CD4-positive, alpha-beta T cell (primary cell): ENCODE measurements at places on chromosomes 13 and 19. TPM values are rescaled to one million over a fixed set of nuclear protein-coding genes. Genes with fewer than 3 reads are reported as not detected.

DNA sequence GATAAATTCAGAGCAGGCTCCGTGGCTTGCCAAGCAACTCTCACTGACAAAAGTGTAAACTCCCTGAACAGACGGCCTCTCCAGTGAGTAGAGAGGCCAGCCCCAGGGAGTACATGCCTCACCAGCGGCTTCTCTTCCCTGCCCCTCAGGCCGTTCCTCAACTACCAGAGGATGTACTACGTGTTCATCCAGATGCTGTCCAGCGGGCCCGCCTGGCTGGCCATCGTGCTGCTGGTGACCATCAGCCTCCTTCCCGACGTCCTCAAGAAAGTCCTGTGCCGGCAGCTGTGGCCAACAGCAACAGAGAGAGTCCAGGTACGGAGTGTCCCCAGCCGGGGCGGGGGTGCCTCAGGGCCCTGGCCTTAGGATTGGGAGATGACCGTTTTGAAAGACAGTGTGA is 93.4 kb upstream of the MCF2L start:
- no peak for DNase-seq

PSG7 gene
- not detected for total RNA-seq

- DNase-seq: no peak
Measured at GRCh38 chr19:38298821-38299680, 5.0 kb upstream of the C19orf33 start.

SOX1 gene
- not detected for total RNA-seq

DNA sequence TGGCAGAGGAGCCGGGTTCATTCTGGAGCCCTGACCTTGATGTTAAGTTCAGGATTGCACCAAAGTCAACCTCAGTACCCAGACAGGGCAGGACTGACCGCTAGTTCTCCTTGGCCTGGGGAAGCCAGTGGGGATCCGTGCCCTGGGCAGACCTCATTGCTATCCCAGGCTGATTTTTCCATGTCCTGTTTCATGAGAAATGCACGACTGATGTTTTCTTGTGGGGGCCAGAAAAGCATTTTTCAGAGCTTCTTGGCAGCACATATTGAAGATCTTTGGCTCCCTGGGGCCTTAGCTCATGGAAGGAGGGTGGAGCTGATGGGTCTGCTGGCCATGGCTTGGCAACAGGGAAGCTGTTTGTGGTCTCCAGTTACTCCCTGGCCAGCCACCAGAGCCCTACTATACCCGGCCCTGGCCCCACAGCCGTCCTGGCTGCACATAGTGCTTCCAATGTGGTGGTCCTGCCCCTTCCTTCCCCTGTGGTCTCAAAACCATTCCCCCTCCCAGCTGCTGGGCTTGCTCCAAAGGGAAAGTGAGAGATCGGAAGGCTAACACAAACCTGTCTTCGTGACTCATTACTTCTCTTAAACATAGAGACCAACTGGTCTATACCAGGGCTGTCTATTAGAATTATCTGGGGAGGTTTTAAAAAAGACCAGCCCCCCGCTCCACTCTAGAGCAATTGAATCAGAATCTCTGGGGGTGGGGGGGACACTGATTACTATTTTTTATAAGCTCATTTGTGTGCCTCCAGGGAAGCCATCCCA is 11.2 kb downstream of the IL17D start:
- no peak for DNase-seq

DNA sequence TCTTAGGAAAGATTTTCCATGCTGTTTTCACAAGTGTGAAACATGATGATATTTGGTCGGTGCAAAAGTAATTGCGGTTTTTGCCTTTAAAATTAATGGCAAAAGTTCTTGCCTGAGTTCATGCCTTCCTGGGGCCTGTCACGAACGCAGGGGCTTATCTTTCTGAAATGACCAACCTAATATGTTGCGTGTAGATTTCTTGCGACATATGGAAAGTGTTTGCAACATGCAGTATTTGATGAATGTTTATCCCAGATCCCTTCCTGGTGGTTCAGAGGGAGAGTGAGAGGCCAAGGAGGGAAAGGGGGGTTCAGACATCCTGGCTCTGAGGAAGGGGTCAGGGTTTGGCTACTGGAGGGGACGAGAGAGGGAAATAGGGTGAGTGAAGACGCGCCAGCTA is 72.0 kb downstream of the TEX29 start:
- DNase-seq: no peak

GRCh38 chr19:20858218-20858617 is 64.8 kb upstream of the ZNF85 start:
- no peak for DNase-seq

GRCh38 chr19:5805462-5806132 is 730 bp downstream of the NRTN start:
- DNase-seq: peak; percentile 57

- no peak for DNase-seq
Measured at GRCh38 chr13:70336866-70337265, 228.6 kb upstream of the KLHL1 start.

GRCh38 chr19:53960187-53960586 is 2.5 kb upstream of the CACNG8 start:
- DNase-seq: no peak

TMEM205 gene
- 10.4 TPM for total RNA-seq

DNA sequence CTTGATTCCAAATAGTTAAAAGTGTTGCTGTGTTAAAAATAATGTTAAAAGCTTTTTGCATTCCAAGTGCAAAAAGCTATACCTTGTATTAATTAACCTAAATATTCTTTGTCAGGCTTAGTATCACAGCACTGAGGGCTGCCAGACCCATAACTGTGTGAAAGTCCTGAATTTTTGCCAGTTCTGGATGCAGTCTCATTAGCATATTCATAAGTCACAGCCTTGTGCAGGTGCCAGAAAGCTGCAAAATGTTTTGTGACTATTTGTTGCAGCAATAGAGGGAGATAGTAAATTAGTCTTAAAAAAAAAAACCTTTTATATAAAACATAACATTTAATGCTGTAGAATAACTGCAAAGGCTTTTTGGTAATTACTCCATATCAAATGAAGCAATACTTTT is 56.6 kb downstream of the SLITRK1 start:
- no peak for DNase-seq

DNA sequence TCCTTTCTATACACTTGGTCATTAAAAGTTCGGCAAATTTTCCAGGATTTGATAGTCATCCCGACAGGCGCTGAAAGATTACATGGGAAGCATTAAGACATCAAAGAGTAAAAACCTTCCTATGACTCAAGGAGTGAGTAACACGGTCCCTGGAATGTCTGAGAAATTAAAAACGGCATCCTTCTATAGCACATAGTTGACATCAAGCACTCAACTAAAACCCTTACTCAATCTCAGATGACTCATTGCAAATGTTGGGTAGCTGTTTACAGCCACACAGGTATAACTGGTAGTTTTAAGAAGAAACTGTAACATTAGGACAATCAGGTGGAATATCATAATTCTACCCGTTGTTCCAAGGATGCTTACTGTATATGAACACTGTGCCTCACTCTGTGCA is 6.4 kb upstream of the LGALS13 start:
- no peak for DNase-seq

GRCh38 chr19:38004186-38004520 is 97.1 kb downstream of the SIPA1L3 start:
- no peak for DNase-seq

CBY2 gene
- not detected for total RNA-seq

- no peak for DNase-seq
Measured at GRCh38 chr19:13103581-13104359, 1.1 kb upstream of the LYL1 start.

DNA sequence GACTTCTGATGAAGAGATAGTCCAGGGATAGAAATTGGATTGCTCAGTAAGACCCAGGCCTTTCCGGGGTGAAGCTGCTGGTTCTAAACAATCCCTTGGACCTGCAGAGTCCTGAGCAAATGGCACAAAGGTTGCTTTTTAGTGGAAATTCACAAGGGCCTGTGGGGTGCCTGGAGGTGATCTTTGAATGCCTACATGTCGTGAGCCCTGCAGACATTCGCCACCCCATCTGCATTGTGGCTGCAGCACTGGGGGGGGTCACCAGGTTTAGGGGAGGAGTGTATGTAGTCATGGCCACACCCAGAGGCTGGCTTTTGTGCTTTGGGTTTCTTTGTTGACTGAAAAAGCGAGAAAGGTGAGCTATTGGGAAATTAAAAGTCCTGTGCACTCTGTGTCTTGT is 41.4 kb downstream of the SLC7A9 start:
- DNase-seq: no peak

- DNase-seq: no peak
Measured at GRCh38 chr13:101393140-101393539, 23.2 kb downstream of the NALCN start.

DNA sequence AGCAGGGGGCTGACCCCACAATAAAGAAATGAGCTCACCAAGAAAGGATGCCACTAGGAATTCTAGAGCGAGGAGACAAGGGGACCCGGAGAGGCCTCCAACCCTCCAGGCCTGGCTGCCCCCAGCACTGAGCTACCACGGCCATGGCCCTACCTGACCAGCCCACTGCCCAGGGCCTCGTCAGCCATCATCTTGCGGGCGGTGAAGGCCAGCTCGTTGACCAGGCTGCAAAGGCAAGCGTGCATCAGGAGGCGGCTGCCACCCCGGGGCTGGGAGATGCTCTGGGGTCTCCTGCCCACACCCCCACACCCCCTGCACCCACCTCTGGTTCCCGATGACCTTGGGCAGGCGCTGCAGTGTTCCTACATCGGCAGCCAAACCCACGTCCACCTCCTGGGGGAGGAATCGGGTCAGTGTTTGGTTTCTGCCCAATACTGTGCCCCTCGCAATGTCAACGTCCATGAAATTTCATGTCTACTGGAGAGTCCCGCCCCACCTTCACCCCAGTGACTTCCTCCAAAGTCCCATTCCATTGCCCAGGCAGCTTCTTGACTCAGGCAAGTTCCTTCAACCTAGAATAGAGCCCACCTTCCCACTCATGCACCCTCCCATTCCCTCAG is 3.5 kb upstream of the LGALS4 start:
- no peak for DNase-seq

TUBA3C gene
- total RNA-seq: not detected

DNA sequence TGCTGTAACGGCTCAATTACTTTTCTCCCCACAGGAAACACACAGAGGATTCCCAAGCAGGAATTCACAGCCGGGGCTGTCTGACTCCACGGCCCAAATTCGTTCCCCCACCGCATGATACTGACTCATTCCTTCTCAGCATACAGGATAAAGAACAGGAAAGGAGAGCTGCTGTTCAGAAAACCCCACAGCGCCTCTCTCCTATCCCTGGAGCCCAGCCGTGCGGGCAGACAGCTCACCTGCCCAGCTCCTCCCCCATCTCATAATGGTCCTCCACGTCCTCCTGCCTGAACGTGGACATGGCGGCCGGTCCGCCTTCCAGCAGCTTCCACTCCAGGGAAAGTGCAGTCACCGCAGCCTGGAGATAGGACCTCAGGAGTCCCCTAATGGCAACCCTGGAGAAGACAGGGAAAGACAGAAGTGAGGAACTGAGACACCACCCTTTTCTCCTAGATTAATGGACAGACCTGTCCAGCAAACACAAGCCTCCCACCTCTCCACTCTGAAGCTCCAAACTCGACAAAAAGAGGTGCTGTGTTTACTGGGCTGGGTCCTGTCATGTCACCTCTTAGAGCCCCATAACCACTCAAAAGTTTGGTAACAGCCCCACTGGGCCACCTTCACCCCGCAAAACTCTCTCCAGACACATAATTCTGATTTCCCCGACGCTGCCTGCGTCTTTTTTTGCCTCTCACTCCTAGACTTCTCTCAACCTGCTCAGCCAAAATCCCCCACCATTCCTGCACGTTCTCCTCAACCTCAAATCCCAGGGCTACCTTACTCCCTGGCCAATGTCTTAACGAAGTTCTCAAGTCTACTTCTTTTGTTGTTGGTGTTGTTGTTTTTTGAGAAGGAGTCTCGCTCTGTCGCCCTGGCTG is 1.2 kb downstream of the DAPK3 start:
- DNase-seq: no peak

DNA sequence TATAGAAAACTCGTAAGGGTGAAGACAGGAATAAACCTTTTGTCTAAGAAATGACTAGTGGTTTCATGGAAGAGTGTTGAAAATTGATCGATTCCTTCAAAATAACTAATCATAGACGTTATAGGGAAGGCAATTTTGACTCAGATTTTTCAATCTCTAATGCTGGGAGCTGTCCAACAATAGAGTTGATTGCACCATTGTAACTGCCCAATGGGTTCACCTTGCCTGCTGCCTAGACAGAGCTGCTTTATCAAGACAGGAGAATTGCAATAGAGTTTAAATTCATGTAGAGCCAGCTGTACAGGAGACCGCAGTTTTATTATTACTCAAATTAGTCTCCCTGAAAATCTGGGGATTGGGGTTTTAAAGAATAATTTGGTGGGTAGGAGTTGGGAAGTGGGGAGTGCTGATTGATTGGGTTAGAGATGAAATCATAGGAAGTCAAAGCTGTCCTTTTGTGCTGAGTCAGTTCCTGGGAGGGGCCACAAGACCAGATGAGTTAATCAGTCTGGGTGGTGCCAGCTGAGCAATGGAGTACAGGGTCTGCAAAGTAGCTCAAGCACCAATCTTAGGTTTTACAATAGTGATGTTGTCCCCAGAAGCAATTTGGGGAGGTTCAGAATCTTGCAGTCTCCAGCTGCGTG is 16.8 kb upstream of the ADGRE2 start:
- no peak for DNase-seq

DNA sequence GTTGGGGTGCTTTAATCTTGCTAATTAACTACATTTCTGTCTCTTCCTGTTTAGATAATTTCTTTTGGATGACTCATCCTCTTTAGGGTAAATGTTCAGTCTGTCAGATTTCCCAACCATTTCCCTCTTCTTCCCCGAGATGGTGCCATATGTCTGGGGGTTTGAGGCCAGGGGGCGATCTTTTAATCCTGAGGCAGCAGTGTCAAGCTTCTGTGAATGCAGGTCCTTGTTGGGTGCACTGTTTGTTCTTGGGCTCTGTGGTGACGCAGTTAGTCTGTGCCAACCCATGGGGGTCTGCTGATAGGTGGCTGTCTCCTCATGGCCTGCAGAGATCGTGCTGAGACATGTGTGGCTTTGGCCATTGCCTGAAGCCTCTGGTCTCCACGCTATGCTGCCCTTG is 420.4 kb downstream of the NDFIP2 start:
- DNase-seq: no peak

- no peak for DNase-seq
Measured at GRCh38 chr19:41442473-41443355, at the start of gene ERICH4. Gene ERICH4 (plus strand): TSS chr19:41443156. CDS start chr19:41443170, 14 bp downstream.

DNA sequence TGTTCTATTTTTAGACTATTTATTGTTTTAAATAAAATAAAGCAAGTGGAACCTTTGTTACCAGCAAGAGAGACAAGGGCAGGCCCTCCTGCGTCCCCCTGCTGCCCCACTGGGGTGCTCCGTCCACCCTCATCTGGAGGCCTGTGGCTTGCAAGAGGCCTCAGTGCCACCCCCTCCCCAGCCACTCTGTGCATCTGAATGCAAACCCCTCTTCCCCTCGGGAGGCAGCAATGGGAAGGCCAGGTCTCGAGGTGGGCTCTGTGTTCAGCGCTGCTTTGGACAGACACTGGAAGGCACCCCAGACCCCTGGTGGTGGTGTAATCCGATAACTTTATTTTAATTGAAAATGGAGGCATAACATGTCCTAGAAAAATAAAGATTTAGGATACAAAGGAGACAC is 4.6 kb downstream of the SIX5 start:
- DNase-seq: no peak

C19orf85 gene
- not detected for total RNA-seq

TNFSF11 gene
- total RNA-seq: 0.45 TPM
